ENCODE measurements at places on chromosomes 13 and 19. TPM values are rescaled to one million over a fixed set of nuclear protein-coding genes. Genes with fewer than 3 reads are reported as not detected.
A peak's percentile ranks its signal among the peaks of the same experiment; 100 is the strongest.

The PRDX2 gene
- polyA plus RNA-seq: 187 TPM

DNA sequence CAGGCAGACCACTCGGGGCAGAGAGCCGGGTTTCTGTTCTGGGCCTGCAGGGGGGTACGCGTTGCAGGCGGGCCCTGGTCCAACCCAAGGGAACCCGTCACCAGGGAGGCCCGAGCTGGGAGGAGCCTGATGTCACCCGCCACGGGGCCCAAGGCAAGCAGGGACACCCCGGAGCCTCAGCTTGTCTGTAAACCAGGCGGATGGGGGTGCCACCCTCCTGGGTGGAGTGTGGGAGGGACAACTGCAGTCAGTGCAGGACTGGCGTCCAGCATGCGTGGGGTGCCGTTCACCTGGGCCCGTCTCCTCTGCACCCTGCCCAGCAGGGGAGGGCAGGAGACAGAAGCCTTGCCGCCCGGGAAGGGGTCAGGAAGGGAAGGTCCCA is 7.0 kb downstream of the CACTIN start:
- no peak for DNase-seq

The COX6B2 gene
- 0.19 TPM for polyA plus RNA-seq

The OR4F17 gene
- not detected for polyA plus RNA-seq

GRCh38 chr13:76027131-76027530 is 391.0 kb downstream of the LMO7 start:
- DNase-seq: no peak

The RNF225 gene
- polyA plus RNA-seq: not detected

DNA sequence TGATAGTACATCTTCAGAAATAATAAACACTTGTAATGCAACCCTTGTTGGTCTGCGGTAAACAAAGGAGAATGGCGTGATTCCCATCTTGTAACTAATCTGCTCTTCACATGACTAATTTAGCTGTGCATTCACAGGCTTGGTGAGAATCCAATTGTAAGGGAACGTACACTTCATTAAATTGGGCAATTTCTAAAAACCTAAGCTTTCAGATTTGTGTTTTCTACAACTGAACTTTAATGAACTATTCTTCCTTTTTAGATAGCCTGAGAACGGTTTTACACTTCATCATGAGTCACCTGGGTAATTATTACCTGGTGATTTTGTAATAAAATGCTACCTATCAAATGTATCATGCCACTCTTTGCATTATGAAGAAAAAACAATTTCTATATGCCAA is 306.9 kb downstream of the KLF5 start:
- DNase-seq: no peak

- no peak for DNase-seq
Measured at GRCh38 chr13:108643646-108644353, 14.4 kb downstream of the MYO16 start.

The USHBP1 gene
- polyA plus RNA-seq: not detected

The CD320 gene
- 22.6 TPM for polyA plus RNA-seq

DNA sequence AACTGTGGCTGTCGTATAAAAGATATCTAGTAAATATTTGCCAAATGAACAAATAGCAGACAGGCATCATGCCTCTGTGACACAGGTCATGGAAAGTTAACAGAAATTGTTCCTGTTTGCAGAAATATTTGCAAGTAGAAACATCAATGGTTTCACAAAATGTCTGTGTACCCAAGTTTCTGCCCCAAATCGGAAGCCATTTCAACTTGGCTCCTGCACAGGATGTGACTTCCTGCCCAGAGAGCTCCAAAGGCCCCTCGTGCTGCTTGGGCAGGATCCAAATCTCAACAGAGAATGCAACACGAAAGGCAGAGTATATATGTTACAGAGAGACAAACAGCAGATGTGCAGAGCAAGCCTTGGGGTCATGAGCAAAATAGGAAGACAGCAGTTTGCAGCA is 95.5 kb upstream of the SERP2 start:
- DNase-seq: no peak

- no peak for DNase-seq
Measured at GRCh38 chr13:105997581-105998550, 537.6 kb downstream of the EFNB2 start.

DNA sequence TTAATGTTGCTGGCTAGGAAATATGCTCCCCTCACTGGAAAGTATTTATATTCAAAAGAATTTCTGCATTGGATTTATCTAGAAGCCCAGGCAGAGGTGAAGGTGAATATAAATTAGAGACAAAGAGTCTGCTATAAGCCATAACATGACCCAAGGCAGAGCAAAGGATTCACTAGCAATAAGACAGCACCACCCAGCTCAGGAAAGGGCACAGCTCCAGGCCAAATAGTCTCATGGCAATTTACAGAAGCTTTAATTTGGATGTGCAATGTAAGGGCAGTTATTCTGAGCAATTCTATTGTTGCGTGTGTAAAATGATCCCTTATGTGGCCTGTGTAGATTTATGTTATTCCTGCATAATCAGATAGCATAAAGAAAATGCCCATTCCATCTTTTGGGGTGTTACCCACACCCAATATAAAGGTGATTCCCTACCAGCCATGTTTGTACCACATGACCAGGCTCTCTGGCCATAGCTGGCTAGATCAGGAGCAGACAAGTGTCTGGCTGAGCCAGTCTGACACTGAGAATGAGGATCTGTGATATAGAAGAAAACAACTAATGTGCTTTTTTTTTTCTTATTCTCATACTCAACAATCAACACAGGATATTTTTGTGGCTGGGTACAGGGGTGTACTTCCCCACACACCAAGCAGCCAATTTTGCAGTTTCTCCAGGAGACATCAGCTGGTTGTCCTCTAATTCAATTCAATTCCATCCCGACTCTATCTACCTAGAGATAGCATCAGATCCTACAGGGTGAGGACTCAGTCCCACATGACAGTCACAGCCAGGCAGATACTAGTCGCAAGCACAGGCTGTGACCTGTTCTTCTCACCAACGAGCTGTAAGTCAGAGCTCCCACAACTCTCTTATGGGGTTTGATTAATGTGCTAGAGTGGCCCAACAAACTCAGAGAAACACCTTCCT is 181.4 kb downstream of the KCTD15 start:
- DNase-seq: no peak

DNA sequence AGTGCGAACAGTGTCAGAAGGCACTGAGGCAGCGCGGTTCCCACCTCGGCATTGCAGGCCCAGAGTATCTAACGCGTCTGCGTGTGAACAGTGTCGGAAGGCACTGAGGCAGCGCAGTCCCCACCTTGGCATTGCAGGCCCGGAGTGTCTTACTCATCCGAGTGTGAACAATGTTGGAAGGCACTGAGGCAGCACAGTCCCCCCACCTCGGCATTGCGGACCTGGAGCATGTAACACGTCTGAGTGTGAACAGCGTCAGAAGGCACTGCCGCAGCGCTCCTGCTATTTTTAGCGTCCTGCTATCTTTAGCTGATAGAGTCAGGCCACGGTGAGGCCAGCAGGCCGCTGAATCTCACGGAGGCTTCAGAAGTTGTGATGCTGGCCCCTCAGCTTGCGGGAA is 39.6 kb downstream of the ATP11A start:
- DNase-seq: no peak

- DNase-seq: no peak
Measured at GRCh38 chr19:32041681-32042292, 303.6 kb upstream of the ZNF507 start.

- DNase-seq: no peak
Measured at GRCh38 chr13:43300865-43301264, 277.5 kb downstream of the DNAJC15 start.

- peak; percentile 44 for DNase-seq
Measured at GRCh38 chr13:50208826-50209335, 193.6 kb downstream of the KCNRG start.

The KIR3DL2 gene
- polyA plus RNA-seq: not detected

The CSNK1A1L gene
- not detected for polyA plus RNA-seq

The KLC3 gene
- polyA plus RNA-seq: not detected

The CYP4F2 gene
- polyA plus RNA-seq: not detected

DNA sequence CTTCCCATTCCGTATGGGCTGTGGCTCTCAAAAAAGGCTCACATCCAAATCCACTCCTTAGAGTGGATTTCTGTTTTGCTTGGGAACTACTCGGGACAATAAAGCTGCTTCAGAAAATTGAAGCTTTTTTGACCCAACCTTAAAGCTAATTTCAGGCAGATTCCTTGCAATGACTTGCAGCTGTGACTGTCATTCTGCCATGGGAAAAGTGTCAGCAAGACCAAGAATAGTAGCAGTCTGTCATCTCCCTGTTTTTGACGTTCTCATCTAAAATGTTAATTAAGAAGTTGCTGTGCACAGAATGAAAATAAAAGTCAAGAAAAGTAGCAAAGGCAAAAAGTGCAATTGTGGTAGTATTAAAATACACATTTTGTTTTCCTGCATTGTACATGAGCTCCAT is 304.7 kb downstream of the COG6 start:
- DNase-seq: no peak

GRCh38 chr13:46615888-46616531 is 63.0 kb downstream of the LRCH1 start:
- no peak for DNase-seq

The FPR2 gene
- not detected for polyA plus RNA-seq

- DNase-seq: no peak
Measured at GRCh38 chr13:96686286-96686685, 308.0 kb downstream of the OXGR1 start.

The HIPK4 gene
- 0.11 TPM for polyA plus RNA-seq

DNA sequence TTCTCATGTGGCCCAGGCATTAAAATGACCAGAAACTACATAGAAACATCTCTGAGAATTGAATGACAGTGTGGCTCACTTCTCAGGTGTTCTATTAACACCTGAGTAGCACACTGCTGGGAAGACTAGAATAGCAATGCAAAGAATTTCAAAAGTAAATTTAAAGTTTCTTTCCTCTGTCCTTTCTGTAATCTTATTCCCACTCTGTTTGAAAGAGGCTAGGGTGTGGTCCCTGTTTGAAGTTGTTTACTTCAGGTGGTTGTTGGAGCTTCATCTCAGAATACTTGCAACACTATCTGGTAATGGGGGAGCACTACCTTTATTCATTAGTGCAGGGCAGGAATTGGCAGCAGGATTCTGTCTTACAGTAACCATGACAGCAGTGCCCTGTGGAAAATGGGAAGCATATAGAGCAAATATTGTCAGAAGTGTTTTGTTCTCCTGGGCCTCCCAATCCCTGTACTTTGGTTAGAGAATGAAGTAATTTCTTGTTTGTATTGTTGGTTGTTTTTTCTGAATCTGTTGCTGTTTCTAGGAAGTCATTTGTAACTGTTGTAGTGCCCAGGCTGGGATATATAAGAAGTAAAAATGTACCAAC is 1210.2 kb upstream of the ATXN8OS start:
- DNase-seq: no peak

DNA sequence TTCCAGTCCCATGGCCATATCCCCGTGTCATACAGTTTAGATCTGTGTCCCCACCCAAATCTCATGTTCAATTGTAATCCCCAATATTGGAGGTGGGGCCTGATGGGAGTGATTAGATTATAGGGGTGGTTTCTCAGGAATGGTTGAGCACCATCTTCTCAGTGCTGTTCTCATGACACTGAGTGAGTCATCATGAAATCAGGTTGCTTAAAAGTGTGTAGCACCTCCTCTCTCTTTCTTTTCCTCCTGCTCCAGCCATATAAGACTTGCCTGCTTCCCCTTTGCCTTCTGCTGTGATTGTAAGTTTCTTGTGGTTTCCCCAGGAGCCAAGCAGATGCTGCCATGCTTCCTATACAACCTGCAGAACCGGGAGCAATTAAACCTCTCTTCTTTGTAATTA is 197.8 kb downstream of the NALCN start:
- DNase-seq: no peak

The UNC13A gene
- 0.04 TPM for polyA plus RNA-seq

The SIGLEC5 gene
- polyA plus RNA-seq: not detected

GRCh38 chr19:12784871-12785430 is 6.3 kb upstream of the JUNB start:
- no peak for DNase-seq

Data from AG04450 (cell line).